ENCODE measurements at places on chromosomes 13 and 19.

DNA sequence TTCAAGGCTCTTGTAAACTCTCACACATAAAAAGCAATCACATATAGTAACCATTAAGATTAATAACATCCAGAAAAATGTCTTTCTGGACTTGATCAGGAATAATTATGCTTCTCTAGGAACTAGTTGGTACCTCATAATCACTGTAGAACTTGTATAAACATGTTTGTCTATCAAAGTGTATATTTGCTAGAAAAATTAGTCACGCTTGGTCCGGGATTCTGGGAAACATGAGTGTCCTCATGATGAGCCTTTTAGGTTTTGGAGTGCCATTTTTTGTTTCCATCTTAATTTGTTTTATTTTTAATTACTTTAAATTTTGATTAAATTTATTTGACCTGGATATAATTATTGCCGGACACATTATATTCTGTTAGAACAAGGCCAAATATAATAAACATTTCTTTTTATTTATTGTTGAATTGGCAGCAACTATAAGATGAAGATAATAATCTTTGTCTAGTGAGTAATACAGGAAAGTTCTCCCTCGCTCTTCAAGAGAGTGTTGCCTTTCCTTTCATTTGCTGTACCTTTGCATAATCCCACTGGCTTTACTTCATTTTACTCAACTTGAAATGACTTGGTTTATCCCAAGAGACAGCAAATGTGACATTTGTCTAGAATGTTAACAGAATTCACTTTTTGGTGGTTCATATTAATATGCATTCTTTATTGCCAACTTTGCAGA is 207.0 kb downstream of the NALCN start:
- no peak for DNase-seq

DNA sequence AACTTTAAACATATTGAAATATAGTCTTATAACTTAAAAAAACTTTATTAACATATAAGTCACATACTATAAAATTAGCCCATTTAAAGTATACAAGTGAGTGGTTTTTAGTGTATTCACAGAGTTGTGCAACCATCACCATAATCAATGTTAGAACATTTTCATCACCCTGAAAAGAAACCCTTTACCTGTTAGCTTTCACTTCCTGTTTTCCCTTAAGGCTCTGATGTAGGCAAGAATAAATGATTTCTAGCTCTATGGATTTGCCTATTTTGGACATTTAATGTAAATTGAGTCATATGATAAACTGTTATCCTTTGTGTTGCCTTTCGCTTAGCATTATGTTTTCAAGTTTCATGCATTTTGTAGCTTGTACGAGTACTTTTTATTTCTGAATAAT is 15.6 kb downstream of the ZNF568 start:
- DNase-seq, result no peak

DNA sequence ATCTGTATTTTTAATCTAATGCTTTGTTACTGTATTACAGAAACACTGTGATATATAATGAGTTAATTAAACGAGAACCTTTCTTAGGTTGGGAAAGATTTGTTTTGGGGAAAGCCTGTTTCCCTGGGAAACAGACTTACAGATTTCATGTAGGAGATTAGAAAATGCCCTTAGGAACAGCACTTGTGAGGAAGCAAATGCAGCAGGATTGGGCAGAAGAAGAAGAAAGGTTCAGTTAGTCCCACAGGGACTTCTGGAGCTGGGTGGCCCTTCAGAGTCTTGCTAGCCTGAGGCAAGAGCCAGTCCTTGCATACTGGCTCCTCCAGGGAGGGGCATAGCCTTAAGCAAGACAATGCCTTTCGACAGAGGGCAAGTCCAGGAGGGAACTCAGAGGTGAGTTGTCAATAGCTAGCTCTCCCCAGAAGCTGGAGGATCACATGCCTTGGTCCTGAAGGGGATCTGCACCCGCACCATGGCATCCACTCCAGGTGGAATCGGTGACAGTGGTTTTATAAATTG is 36.8 kb downstream of the N4BP2L1 start:
- no peak for DNase-seq

DNA sequence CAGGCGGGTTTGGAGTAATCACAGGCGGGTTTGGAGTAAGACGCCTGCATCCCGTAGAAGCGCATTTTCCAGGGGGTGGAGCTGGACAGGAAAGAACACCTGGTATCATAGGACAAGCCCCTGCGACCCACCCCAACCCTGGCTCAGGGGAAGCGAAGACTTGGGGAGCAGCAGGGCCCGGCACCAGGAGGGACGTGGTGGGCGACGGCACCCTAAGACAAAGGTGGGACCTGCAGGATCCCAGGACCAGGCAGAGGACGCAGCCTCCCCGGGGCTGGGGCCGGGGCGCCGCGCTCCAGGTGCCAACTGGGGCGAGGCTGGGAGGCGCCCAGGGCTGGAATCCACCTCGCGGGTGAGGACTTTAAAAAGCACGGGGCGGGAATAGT is 520 bp downstream of the ZNF600 start:
- DNase-seq, result peak; percentile 37

GRCh38 chr19:47152205-47152604 is 21.6 kb downstream of the SAE1 start:
- no peak for DNase-seq

- DNase-seq, result no peak
Measured at GRCh38 chr13:93233997-93234416, 7.4 kb downstream of the GPC6 start.

- no peak for DNase-seq
Measured at GRCh38 chr13:44287958-44288357, 85.7 kb upstream of the SERP2 start.

DNA sequence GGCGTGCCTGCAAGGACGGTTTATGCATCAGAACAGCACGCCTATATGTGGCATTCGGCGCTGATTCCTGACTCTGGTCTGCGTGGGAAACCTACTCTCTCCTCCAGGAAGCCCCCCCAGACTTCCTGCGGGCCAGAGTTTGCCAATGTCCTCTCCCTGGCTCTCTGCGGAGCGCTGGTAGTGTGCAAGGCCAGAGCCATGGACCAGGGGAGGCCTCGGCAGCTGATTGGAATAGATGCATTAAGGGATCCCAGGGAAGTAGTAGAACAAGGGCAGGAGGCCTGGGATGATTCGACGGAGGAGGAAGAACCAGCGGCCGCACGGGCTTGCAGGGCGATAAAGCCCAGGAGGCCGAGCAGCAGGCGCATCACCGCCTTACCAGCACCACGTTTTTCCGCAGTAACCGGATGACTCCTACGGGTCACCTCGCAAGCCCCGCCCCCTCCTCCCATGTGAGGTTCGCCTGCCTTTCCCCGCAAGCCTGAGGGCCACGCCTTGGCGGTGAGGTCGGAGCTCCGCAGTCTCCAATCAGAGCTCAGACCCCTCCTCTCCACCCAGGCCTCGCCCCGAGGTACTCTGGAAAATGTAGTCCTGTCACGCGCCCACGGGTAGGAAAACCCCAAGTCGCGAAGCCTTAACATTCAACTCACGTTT is 5.0 kb downstream of the CLEC11A start:
- peak; percentile 57 for DNase-seq

- no peak for DNase-seq
Measured at GRCh38 chr19:10421240-10422045, 1.1 kb downstream of the PDE4A start.

DNA sequence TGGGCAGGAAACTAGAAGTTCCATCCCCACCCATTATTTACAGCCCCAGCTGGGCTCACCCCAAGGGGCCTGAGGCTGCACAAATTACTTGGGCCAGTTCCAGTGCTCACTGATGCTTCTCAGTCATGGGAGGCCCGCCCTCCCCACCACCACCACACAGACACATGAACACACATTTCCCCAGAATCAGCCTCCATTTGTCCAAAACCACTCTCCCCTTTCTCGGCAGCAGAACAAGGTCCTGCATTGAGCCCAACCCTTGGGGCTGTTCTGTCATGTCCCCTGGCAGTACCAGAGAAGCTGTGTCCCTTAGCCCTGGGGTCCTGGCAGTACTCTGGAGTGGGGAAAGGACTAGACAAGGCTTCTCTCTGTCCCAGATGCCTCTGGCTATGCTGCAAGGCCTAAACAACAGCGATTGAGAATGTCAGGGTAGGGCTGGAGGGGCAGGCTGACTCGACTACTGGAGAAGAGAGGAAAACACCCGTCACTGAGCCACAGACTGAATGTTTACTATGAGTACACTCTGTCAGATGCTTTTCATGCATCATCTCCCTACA is 21.8 kb downstream of the SAMD4B start:
- no peak for DNase-seq

- DNase-seq, result no peak
Measured at GRCh38 chr19:3405261-3405653, 38.9 kb downstream of the NFIC start.

DNA sequence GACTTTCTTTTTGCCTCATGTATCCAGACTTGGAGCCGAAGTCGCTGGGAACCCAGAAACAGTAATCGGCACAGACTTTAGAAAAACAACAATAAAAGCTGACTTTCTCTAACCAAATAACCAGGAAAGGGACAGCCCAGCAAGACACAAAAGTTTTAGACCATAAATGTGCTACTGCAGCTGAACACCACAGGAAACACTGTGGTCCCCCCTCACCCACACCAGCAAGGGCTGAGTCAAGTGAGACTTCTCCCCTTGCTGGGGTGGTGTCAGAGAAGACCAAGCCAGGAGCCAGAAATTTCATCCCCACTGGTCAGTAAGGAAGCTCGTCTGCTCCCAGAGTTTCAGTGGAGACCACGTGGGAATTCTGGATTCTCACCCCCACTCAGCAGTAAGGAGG is 70.6 kb downstream of the ESD start:
- DNase-seq, result no peak

GRCh38 chr13:104595511-104595910 is 1529.3 kb upstream of the SLC10A2 start:
- no peak for DNase-seq

- no peak for DNase-seq
Measured at GRCh38 chr19:16386619-16387240, 62.1 kb downstream of the KLF2 start.

DNA sequence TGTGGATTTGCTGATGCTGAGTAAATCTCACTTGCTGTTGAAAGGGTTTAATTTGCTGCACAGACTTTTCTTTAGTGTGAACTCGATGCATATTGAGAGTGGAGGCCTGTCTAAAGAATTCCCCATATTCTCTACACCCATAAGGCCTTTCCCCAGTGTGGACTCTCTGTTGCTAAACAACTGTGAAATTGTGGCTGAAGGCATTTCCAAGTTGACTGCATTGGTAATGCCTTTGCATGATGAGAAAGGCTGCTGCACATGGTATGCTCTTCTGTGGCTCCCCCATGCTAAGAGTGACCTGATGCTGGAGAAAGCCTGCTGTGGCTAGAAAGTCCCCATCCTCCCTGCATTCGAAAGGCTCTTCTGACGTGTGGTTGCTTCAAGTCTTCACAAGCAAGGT is 6.6 kb upstream of the ZNF599 start:
- DNase-seq, result no peak

GRCh38 chr13:86087244-86087643 is 288.0 kb upstream of the SLITRK6 start:
- no peak for DNase-seq
